ENCODE measurements at places on chromosomes 11 and 22.

DNA sequence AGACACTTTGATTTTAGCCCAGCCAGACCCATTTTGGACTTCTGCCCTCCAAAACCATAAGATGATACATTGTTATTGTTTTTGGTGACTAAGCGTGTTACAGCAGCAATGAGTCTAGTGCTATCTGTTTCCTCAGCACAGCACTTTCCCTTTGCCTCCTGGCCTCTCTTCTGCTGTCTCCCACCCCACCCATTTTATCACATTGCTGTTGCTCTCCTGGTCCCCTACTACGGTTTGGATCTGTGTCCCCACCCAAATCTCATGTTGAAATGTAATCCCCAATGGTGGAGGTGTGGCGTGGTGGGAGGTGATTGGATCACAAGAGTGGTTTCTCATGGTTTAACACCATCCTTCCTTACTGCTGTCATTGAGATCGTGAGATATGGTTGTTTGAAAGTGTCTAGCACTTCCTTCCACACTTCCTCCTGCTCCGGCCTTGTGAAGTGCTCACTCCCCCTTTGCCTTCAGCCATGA is 59.8 kb upstream of the CD82 start:
- DNase-seq = no peak

DNA sequence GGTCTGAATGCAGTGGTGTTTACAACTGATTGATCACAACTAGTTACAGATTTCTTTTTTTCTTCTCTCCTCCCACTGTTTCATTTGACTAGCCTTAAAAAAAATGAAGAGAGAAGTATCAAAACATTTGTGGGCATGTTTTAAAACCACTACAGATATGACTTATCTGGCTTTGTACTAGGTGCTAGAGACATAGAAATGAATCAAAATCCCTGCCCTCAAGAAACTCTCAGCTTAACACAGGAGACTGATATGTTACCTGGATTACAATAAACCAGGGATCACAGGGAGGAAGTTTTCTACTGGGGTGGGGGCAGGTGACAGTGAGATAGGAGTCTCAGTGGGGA is 25.2 kb upstream of the CTR9 start:
- DNase-seq = no peak

- DNase-seq = no peak
These were observed 323.7 kb downstream of the LUZP2 start for GRCh38 chr11:24820541-24820940.

DNA sequence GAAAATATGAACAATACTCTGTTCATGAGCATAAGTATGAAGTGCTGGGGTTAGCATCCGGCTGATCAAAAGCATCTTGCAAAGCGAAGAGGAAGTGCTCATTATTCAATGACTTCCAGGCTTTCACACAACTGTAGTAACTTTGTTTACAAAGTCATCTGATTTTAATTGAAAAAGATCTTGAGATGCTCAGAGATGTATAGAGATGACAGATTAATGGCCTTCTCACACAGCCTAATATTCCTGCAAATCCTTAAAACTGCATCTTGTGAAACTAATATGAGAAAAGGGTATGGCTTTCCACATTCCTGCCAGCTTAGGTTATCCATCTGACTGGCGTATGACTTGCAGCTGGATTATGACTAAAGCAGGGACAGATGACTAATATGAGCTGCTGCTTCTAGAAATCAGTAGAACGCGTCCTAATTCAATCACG is 125.4 kb downstream of the CASP12 start:
- DNase-seq = peak; percentile 22

GRCh38 chr11:47244448-47245350 is 3.9 kb downstream of the ACP2 start:
- DNase-seq = no peak

DNA sequence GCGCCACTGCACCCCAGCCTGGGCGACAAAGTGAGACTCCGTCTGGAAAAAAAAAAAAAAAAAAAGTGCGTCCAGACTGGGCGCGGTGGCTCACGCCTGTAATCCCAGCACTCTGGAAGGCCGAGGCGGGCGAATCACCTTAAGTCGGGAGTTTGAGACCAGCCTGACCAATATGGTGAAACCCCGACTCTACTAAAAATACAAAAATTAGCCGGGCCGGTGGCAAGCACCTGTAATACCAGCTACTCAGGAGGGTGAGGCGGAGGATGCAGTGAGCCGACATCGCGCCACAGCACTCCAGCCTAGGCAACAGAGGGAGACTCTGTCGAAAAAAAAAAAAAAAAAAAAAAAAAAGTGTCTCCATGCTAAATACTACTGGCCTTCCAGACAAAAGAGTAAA is 1.3 kb downstream of the USP28 start:
- DNase-seq = no peak

DNA sequence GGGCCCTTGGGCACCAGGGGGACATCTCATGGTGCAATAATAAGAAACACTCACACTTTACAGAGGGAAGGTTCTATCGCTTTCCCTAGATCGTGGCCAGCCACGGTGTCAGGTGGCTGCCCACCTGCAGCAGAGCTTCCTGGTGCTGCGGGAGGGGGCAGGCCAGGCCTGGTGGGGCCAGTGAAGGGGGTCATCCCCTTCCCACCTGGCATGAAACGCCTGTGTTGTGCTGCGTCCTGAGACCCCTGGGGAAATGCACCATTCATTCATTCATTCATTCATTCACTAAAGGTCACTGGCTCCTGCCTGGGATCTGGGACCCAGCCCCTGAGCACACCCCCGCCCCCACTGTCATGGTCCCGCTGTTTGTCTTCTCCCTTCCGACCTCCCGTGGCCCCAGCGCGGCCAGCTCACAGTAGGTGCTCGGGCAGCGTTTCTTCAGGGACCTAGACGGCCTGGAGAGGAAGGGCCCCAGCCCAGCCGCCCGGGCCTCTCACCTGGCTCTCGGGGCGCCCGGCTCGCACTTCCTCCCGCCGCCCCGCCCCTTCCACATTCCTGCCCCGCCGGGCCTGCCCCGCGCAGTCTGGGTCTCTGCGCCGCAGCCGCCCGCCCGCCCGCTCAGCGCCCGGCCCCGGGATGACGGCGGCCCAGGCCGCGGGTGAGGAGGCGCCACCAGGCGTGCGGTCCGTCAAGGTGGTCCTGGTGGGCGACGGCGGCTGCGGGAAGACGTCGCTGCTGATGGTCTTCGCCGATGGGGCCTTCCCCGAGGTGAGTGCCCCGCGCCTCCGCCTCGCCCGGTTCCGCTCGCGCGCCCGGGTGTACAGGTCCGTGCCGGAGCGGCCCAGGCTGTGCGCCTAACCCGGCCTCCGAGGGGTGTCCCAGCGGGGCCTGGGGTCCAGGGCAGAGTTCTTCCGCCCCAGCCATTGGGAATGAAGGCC is at the start of gene RHOD:
Gene RHOD (plus strand): TSS at position 581 of the 938 bp plus-strand sequence. CDS start 56 bp downstream, at position 637.
- peak; percentile 17 for DNase-seq

GRCh38 chr11:110289472-110289871 is 6.9 kb downstream of the RDX start:
- DNase-seq = no peak

GRCh38 chr22:17104336-17104935 is 16.7 kb downstream of the TMEM121B start:
- DNase-seq = no peak

DNA sequence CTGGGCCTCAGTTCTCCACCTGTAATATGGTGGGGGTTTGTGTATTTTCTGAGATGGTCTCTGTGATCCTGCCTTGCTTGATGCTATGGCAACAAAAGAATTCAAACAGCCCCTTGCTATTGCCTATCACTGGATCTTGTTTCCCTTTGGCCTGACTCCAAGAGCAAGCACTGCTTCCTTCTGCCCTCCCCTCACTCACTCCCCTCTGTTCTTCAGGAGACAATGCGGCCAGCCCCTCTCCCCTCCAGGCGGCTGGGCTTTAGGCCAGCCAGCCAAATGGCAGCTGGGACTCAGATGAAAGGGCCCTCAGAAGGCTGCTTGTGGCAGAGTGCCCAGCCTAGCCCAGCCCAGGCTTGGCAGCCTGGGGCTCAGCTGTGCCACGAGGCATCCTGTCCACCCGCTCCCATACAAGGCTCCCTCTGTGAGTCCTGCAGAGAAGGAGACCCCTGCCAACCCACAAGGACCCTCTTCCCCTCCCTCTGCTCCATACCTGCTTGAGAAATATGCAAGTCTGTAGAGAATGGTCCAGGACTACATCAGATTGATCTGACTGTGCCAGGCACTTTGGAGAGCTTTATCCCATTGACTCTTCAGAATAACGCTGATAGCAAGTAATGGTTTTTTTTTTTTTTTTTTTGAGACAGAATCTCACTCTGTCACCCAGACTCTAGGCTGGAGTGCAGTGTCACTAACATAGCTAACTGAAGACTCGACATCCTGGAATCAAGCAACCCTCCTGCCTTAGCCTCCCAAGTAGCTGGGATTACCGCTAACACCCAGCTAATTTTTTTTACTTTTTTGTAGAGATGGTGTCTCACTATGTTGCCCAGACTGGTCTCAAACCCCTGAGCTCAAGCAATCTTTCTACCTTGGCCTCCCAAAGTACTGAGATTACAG is 7.6 kb upstream of the KCTD14 start:
- no peak for DNase-seq

Data from CD4-positive, alpha-beta T cell treated with Interleukin-17A for 1 hour (primary cell).